COLO829 (cell line): ENCODE measurements at places on chromosomes 3 and 15.
A peak's percentile ranks its signal among the peaks of the same experiment; 100 is the strongest.

DNA sequence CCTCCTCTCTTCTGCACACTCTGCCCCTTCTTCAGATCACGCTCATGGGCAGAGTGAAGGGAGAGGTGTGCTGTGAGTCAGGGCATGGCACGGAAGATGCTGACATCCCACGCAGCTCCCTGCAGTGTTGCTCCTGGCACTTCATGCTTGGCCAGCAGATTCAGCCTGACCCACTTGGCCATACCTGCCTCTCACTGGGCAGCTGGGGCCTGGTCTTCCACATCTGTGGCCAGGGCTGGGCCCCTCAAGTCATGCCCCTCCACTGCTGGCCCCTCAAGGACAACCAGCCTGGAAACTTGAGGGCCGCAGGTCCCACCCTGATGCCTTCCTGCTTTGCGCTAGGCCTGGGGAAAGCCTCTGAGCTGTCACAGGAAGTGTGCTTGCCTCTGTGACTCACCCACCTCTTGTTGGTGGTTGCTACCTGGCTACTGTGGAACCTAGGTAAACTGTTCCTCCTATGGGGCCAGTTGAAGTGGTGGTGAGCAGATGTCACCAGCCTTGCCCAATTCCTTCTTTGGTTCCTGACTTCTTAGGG lies 48.7 kb downstream of the BSN start:
- no peak for DNase-seq

GRCh38 chr3:185796431-185797107 lies 28.3 kb downstream of the IGF2BP2 start:
- DNase-seq = no peak

DNA sequence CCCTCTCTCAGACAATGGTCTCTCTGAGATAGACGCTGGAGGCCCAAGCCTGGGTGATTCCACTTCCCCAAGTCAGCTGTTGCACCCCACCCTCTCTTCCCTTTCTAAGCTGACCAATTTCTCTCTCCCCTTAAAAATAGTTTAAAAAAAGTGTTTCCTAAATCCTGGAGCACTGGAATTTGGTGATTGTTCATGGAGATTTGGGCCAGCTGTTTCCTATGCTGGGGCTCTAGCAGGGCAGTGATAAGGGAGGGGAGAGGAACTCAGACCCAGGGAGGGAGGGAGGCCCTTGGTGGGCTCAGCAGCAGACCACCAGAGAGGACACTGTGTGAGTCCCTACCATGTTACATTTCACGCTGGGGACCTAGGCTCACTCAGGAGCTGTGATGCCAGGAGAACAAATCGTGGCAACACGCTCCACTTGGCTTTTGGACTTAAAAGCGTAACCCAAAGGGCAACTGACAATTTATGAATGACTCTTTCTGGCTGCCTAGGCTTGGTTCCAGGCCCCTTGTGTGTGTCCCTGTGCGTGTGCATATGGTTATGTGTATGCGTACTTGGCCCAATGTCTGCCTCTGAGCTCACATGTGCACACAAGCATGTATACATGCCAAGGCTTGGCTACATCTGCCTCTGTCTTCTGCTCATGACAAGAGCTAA lies 59.8 kb upstream of the INSYN1 start:
- DNase-seq = no peak

GRCh38 chr3:112463250-112463649 lies 36.0 kb downstream of the BTLA start:
- DNase-seq = no peak

- no peak for DNase-seq
Observed at GRCh38 chr3:165852191-165852590, 15.0 kb upstream of the BCHE start.

GRCh38 chr3:109480014-109480413 lies 142.7 kb upstream of the DPPA4 start:
- peak; percentile 18 for DNase-seq

DNA sequence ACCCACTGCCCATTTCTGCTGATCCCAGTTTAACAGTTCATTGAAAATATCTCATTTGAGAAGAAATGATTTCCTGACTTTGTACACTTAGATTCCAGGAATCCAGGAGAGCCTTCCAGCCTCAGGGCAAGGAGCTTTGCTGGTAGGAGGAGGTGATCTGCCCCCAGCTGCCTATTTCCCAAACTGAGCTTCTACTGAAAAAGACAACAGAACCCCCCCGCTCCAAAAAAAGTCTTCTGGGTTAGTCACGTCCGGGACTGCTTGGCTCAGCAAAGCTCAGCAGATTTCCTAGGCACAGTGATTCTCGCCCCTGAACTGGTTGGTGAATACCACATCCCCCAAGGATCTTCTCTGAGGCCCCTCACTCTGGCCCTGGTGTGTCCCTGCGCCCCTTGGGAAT lies 13.1 kb downstream of the SLC6A6 start:
- no peak for DNase-seq

DNA sequence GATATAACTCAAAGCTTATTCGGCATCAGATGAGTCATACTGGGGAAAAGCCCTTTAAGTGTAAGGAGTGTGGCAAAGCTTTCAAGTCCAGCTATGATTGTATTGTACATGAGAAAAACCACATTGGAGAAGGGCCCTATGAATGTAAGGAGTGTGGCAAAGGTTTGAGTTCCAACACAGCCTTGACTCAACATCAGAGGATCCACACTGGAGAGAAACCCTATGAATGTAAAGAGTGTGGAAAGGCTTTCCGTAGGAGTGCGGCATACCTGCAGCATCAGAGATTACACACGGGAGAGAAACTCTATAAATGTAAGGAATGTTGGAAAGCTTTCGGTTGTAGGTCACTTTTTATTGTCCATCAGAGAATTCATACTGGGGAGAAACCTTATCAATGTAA lies 7.5 kb downstream of the ZNF621 start:
- DNase-seq = no peak

- no peak for DNase-seq
Observed at GRCh38 chr3:161187046-161187445, 34.1 kb upstream of the NMD3 start.

GRCh38 chr15:59137566-59137965 lies 32.6 kb downstream of the CCNB2 start:
- DNase-seq = no peak

GRCh38 chr3:8371960-8372463 lies 129.6 kb upstream of the LMCD1 start:
- DNase-seq = no peak

DNA sequence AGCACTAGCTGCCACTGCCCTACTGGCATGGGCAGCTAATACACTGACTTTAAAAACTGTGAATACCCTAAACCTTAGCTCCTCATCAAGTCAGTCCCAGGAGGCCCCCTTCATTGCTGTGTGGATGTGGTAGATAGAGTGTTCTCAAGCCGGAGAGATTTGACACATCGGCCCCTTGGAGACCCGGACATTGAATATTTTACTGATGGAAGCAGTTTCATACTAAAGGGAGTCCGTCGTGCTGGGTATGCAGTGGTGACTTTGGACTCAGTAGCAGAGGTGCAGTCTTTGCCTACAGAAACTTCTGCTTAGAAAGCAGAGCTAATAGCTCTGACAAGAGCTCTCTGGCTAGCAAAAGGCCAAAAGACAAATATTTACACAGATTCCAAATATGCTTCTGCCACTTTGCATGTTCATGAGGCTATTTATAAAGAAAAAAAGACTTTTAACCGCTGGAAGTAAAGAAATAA lies 17.5 kb downstream of the CCR4 start:
- no peak for DNase-seq

GRCh38 chr15:84961707-84962106 lies 19.9 kb upstream of the PDE8A start:
- DNase-seq = no peak

DNA sequence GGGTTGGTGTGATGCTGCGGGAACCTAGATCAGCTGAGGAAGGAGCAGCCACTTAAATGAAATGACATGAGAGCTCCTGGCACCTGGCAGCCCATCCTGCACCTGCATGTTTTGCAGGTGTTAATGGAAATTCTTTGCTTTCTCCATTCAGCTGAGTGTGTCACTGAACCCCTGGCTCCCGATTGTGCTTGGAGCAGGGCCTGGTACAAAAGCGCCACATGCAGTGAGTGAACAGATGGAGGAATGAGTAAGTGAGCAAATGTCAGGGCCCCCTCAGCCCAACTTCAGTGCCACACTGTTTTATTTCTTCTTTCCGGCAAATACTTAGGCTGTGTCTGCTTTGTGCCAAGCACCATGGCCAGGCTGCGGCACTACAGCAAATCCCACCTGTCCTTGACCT lies 132.2 kb downstream of the ASB7 start:
- no peak for DNase-seq

- DNase-seq = no peak
Observed at GRCh38 chr3:15011174-15011573, 53.9 kb downstream of the MRPS25 start.

DNA sequence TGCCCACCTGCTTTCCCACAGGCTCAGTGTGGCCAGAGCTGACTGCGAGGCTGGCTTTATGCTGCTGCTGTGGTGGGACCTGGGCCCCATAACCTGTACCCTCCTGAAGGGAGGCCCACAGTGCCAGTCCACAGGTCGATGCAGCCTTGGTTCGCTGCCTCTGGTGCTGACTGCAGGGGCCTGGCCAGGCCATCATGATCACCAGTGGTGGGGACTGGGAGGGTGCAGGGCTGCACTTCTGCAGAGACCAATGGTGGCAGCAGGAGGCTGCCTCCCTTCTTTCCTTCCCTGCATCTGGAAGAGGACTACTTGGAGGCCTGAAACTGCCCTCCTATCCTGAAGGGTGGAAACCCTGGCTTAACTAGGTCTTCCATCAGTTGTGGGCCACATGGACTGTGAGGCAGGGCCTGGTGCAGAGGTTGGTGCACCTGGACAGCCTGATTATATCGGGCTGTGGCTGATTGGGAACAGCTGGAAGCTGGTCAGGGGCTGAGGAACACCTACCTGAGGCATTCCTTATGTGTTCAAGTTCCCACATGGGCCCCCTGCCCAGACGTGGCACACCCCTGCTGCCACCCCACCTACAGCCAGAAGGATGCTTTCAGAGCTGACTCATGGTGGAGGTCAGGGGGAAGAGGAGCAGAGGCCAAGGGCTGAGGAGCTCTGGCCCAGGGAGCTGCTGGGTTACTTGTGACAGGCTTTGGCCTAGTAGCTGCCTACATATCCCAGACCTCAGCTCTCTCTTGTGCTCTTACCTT lies 29.8 kb downstream of the POMGNT2 start:
- no peak for DNase-seq

DNA sequence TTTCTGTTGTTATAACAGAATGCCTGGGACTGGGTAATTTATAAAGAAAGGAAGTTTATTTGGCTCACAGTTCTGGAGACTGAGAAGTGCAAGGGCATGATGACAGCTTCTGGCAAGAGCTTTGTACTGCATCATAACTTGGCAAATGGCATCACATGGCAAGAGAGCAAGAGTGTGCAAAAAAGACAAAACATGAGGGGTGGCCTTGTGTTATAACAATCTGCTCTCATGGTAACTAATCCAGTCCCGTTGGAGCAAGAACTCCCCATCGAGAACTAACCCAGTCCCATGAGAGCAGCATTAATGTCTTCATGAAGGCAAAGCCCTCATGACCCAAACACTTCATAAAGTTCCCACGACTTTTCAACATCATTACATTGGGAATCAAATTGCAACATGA lies 23.2 kb downstream of the SCN11A start:
- no peak for DNase-seq

GRCh38 chr3:62161371-62161770 lies 212.0 kb downstream of the FEZF2 start:
- DNase-seq = no peak

DNA sequence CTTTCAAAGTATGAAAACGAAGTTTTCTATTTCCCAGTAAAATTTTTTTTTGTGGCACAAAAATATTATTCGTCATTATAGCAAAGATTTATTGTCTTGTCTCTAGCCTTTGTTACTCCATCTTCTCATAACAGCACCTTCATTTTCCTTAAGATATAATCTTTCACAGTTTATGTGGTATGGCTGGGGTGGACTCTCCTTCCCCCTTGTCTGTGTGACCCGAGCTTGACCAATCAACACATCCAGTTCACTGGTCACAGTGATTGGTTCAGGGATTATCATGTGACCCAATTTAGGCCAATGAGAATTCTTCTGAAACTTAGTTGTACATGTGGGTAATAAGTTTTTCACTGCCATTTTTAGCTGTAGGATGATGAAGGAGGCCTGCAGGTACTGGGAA lies 71.2 kb upstream of the DCBLD2 start:
- no peak for DNase-seq

DNA sequence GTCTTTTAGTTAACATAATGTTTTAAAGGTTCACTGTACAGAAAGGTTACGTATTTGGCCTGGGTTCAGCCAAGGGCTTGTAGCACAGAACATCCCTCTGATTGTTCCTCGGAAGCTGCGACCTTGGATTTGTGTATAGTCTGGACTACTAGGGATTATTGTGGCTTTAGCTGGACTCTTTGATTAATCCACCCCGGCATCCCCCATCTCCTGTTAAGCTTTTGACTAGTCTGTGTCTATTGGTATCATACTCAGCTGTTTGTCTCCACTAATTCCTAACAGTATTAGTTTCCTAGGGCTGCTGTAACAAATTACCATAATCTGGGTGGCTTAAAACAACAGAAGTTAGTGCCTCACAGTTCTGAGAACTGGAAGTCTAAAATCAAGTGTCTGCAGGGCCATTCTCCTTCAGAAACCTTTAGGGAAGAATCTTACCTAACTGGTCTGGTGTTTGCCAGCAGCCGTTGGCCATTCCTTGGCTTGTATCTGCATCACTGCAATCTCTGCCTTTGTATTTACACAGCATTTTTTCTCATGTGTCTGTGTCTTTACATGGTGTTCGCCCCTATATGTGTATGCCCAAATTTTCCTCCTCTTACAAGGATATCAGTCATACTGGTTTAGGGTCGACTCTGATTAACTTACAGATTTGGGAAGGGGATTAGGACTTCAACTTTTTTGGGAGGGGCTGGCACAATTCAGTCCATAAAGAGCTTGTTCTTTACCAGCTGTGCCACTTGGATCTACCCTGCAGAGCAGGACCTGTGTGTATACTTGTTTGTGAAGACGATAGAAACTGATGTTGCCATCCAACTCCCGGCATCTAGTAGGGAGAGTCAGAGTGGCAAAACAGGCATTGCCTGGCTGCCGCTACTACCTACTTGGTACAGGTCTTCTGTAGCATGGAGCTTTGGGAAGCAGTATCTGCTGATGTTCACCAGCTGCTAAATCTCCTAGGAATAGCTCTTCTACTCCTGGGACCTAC lies 117.8 kb downstream of the UBE2E2 start:
- DNase-seq = no peak

DNA sequence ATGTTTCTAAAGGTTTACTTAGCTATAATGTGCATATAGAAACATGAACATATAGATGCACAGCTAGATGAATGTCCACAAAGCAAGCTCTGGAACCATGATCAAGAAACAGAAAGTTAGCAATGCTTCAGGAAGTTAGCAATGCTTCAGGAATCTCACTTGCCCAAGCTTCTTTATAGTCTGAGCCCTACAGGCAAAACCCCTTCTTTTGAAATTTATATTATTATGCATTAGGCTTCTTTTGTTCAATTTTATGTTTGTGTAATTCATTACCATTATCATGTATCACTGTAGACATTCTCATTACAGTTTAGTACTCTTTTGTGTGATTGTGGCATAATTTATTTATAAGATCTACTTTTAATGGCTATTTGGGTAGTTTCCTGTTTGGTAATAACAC lies 286.4 kb upstream of the BCHE start:
- peak; percentile 13 for DNase-seq
